ENCODE measurements at places on chromosomes 16 and 17.

- DNase-seq, result no peak
Observed at GRCh38 chr16:31243734-31244670, 15.8 kb upstream of the ITGAM start.

DNA sequence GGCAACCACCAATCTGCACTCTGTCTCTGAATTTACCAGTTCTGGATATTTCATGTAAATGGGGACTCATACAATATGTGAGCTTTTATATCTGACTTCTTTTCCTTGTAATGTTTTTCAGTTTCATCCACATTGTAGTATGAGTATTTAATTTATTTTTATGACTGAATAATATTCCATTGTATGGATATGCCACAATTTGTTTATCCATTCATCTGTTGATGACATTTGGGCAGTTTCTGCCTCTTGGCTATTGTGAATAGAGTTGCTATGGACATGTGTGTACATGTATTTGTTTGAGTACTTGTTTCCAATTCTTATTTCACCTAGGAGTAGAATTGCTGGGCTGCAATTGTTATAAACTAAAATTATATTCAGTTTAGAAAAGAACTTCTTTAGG, 126.9 kb downstream of the MRTFB start:
- no peak for DNase-seq

- DNase-seq, result no peak
Observed at GRCh38 chr17:73203788-73204479, 11.1 kb downstream of the COG1 start.

- no peak for DNase-seq
Observed at GRCh38 chr17:77636835-77637817, 321.4 kb upstream of the TNRC6C start.

GRCh38 chr17:64442541-64442971, 6.4 kb upstream of the MILR1 start:
- no peak for DNase-seq

DNA sequence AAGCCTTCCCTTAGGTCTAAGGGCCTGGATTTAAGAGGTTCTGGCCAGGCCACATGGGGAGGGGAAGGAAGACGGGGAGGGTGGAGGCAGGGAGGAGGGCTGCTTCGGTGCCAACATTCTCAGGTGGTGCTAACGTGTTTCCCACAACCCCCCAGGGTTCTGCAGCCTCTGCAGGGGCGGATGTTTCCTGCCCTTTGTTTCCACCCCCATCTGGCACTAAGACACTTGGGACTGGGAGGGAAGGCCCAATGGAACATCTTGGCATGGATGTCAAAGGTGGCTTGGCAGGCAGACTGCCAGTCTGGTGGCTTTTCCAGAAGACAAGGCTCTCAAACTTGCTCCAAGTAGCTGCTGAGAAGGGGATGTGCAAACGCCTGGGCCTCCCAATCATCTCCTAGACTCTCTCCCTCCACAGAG, 12.7 kb downstream of the HIC1 start:
- no peak for DNase-seq

DNA sequence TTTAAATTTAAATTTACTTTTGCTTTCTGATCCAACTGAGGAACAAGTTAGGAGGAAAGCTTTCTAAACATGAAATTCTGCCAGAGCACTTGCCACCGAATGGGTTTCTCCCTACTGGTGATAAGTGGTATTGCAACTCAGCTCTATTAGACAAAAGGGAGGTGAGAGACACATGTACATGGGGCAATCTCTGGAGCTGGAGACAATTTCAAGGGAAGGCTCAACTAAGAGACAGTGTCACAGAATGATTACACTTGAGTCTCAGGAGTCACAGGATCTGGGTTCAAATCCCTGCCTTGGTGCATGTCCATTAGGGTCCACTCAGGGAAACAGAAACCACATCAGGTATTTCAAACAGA, 37.4 kb downstream of the SOCS1 start:
- no peak for DNase-seq

DNA sequence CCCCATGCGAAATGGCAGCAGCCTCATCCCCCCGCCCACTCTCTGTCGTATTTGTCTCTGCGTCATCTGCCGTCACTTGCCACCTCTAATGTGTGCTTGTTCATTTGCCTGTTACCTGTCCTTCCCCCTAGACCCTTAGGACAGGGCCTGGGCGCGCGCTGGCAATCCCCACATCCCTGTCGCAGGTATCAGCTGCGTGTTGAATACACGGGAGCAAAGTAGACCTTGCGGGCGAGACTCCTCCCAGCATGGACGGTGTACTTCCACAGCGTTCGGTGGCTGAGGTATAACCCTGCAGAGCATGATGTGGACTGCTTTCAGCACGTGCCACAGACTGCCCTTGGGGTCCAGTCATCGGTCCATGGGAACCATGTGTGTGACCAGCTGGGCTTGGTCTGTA, 170.1 kb upstream of the CHMP6 start:
- DNase-seq, result no peak

DNA sequence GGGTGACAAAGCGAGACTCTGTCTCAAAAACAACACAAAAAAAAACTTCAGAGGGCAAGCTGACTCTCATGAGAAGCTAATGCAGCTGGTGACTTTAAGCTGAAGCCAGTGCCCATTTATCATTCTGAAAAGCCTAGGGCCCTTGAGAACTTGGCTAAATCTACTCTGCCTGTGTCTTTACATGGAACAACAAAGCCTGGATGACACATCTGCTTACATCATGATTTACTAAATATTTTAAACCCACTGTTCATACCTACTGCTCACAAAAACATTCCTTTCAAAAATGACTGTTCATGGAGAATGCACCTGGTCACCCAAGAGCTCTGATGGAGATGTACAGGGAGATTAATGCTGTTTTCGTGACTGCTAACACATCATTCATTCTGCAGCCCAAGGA, 6.1 kb upstream of the ALOX12 start:
- no peak for DNase-seq

GRCh38 chr16:85924675-85925074, 25.7 kb downstream of the IRF8 start:
- DNase-seq, result no peak

DNA sequence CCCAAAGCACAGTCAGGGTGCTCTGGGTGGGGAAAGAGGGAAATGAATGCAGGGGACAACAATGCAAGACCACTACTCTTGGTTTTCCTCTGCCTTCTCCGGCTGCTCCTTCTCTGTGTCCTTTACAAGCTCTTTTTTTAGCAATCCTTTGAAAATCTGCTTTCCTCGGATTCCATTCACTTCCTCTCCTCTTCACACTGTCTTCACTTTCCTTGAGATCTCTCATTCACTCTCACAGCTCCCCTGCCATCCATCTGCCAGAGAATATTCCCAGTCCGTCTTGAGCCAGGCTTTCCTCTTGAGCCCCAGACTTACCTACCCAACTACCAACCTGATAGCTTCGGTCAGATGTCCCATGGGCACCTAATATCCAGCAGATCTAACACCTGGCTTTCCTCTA, 11.0 kb upstream of the SPOP start:
- DNase-seq, result no peak

- no peak for DNase-seq
Observed at GRCh38 chr17:36514856-36515255, 19.8 kb downstream of the MYO19 start.

DNA sequence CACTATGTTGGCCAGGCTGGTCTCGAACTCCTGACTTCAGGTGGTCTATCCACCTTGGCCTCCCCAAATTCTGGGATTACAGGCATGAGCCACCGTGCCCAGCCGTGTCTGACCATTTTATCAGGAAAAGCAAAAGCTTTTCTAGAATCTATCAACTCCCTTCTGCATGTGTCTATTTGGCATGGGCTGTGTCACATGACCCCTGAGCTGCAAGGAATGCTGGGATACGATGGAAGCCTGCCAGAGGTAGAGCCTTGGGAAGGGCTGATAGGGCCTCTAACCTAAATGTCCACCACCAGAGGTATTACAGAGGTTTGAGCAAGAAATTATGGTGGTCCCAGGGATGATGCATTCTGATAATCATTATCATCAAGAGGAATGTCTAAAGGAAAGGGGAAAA, 616.2 kb downstream of the WWOX start:
- DNase-seq, result no peak

- no peak for DNase-seq
Observed at GRCh38 chr16:87661561-87661960, 59.3 kb downstream of the JPH3 start.

GRCh38 chr17:29959658-29960337, 18.4 kb downstream of the EFCAB5 start:
- DNase-seq, result no peak

GRCh38 chr17:4850246-4850645, 17.1 kb downstream of the MINK1 start:
- no peak for DNase-seq

GRCh38 chr17:74860229-74860871, 665 bp upstream of the GRIN2C start:
- DNase-seq, result no peak

- no peak for DNase-seq
Observed at GRCh38 chr16:56812884-56813283, 52.1 kb upstream of the SLC12A3 start.

DNA sequence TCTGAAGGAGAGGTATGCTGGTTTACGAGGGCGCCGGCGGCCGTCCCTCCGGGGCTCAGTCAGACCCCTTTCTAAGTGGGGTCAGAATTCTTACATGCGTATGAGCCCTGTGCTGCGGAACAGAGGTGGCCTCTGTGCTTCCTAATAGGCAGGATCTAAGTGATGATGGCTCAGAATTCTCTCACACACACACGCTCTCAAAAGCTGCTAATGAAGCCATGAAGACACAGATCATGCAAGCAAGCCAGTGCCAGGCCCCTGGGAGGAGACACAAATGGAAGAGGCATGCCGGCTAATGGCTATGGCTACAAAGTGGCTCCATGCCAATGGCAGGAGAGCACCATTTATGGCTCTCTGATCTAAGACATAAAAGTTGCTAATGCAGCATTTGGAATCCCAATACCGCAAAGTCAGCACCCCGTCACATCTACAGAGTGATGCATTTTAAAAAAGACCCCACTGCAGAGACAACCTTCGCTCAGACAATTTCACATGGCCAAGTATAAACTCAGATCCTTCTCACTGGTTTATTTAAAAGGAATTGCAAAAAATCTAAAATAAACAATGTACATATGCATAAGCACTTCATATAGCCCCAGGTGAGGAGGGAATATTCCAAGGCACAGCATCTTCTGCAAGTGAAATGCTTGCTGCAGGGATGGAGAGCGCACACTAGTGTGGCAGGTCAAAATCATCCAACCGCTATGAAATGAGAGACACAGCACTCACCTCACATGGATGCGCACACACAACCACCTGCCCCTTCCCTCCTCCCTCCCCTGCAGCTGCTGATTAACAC, 24.5 kb downstream of the NPLOC4 start:
- DNase-seq, result no peak

DNA sequence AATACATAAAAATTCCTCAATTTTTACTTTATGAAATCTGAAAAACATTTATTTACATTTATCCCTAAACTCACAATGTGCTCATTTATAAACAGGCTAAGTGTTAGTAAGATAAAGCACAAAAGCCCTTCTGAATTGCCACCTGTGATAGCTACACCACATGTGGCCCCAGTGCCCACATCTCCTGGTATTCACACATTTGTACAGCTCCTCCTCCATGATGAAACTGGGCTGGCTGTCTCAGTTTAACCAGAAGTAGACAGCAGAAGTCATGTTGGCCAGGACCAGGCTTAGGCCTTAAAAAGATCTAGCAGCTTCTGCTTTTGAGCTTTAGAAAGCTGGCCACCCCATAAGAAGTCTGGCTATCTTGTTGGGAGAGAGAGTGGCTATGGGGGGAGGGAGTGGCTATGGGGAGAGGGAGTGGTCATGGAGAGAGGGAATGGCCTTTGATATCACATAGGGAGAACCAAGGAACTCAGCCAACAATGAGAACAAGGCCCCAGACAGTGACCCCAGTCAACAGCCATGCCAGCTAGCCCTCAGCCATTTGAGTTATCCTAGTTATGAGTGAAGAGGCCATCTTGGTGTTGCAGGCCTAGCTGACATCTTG, 47.4 kb downstream of the CEP95 start:
- no peak for DNase-seq

DNA sequence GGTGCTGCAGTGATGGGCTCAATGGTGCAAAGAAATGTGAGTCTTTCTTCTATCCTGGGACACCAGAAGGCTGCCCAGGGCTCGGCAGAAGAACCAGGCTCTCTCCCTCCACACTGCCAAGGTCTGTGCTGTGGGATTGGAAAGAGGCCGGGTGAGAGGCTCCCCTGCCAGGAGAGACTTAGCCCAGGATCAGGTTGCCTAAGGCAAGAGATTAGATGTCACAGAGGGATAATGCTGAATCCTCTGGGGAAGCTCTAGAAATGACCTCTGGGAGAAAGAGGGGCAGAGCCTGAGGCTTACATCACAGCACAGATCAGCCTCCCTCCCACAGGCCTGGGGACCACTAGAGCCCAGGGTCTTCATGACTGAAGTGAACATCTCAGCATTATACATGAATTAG, 5.7 kb upstream of the DOC2B start:
- no peak for DNase-seq

DNA sequence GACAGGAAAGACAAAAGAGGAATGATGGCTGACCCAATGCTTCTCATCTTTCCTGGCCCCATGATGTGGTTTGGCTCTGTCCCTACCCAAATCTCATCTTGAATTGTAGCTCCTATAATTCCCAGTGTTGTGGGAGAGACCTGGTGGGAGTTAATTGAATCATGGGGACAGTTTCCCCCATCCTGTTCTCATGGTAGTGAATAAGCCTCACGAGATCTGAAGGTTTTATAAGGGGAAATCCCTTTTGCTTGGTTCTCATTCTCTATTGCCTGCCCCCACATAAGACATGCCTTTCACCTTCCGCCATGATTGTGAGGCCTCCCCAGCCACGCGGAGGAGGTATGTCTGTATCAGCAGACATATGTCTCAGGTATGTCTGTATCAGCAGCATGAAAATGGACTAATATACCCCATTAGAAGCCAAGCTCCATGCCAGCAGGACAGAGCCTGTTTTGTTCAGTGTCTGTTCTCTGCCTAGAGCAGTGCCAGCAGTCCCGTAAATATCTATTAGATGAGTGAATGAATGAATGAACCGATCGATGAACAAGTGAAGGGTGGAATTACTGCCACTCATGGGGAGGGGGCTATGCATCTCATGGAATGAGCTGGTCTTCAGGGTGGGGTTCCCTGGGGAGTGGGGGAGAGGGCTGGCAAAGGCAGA, 304.4 kb downstream of the SOX9 start:
- no peak for DNase-seq

DNA sequence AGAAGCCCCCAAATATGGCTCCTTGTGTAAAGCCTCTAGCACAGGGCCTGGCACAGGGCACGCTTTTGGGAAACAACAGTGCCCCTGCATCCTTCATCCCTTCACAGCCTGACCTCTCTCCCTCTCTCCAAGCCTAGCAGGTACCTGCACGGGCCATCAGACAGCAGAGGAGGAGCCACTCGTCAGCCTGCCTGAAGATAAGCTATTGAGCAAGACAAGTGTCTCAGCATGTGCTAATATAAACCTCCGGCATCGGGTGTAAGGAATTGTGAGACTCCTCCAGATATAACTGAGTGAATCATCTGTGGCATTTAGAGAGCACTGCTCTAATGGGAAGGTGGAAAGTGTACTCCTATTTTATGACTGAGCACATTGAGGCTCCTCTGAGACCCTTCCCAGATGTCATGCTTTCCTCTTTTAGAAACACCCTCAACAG, 38.3 kb downstream of the TBX4 start:
- DNase-seq, result no peak

Measured in stimulated activated CD8-positive, alpha-beta memory T cell treated with anti-CD3 and anti-CD28 coated beads, Interleukin-7, amount 100 ng/mL, for 1 hour (primary cell).